ENCODE measurements at places on chromosomes 6 and 20. TPM values are rescaled to one million over a fixed set of nuclear protein-coding genes. Genes with fewer than 3 reads are reported as not detected.
A peak's percentile ranks its signal among the peaks of the same experiment; 100 is the strongest.

DNA sequence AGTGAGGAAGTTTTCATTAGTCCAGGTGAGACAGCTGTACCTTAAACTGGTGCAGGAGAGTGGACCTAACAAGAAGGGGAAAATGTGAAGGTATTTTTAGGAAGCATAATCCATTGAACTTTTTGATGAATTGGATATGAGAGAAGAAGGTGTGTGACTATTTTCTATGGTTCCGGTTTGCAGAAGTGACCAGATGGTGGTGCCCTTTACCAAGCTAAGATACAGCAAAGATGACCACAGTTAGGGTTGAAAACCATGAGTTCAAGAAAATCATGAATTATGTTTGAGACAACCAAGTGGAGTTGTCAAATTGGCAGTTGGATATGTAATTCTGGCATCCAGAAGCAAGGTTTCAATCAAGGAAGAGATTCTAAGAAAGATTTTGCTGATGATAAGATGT is 61.9 kb upstream of the NRSN1 start:
- H3K27me3 ChIP-seq: no peaks in the 10 kb centered on the region
- DNase-seq: no peak
- no peak overlapping the region for H3K27ac ChIP-seq
- no peaks in the 10 kb centered on the region for H3K36me3 ChIP-seq

- H3K4me3 ChIP-seq: no peak overlapping the region
- no peak for DNase-seq
- no peaks in the 10 kb centered on the region for H3K27me3 ChIP-seq
- H3K4me1 ChIP-seq: no peaks in the 10 kb centered on the region
Measured at GRCh38 chr6:8391934-8392333, 43.4 kb downstream of the SLC35B3 start.

DNA sequence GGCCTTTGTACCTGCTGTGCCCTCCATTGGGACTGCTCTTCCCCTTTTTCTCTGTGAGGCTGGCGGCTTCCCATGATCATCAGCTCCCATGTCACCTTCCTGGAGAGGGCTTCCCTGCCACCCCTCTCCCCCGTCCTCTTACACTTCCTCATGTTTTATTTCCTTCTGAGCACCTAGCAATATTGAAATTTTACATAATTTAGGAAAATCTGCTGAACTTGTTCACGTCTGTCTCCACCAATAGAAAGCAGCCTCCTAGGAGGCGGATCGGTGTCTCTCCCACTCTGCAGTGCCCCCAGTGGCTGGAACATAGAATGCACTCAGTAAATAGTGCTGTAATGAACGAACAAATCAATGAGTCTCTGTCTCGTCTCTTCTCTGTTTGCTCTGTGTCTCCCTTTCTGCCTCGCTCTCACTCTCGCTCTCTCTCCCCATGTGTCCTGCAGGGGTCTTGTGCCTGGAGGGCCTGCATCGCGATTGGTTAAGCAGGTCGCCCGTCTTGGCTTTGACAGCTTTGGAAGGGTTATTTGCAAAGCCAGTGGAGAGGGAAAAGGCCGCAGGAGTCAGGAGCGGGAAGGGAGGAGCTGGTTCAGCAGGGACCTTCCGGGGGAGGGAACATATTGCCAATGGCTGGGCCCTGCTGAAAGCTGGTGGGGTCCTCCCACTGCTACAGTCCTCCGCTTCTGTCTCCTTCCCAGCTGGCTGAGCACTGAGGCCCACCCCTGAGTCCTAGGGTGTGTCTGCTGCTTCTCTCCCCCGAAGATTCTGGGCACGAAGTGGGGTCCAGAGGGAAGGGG is 12.1 kb upstream of the OCSTAMP start:
- H3K27me3 ChIP-seq: no peaks in the 10 kb centered on the region
- H3K27ac ChIP-seq: peak overlapping the region; percentile 20
- no peak for DNase-seq
- H3K4me3 ChIP-seq: peak overlapping the region; percentile 42

DNA sequence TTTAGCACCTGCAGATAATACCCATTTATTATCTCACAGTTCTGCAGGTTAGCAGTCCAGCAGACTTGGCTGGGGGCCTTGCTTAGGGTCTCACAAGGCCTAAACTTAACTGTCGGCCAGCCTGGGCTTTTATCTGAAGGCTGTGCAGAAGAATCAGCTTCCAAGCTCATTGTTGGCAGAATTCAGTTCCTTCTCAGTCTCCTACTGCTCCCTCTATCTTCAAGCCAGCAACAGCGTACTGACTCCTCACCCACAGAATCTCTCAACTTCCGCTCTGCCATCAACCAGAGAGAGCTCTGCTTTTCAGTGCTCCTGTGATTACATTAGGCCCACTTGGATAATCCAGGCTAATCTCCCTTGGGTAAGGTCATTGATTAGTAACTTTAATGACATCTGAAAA is 30.2 kb upstream of the NHSL1 start:
- no peak for DNase-seq
- no peak overlapping the region for H3K4me3 ChIP-seq

DNA sequence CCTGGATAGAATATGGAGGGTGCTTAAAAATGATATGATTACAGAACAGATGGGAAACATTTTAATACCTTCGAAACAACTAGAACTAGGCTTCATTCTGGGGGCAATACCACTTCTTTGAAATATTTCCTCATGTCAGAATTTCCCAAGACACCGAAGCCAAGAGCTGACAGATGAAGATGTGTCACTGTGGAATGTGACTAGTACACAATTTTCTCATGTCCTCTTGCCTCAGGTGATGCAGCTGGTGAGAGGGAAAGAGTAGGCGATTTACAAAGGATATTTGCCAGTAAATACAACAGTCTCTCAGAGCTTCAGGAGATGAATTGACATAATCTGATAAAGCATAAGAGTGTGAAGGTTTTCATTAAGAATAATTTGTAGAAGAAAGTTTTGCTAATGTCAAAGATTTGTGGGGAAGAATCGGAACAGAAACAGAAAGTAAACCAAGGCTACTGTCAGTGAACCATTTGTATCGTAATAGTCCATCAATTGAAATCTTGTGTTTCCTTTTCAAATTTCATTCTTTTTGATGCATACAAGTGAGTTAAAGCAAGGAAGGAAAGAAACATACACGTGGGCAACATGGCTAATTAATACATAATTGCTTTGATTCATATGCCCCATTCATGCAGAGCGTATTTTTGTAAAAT is 164.7 kb upstream of the CCN2 start:
- no peak overlapping the region for H3K27ac ChIP-seq
- no peaks in the 10 kb centered on the region for H3K4me1 ChIP-seq
- H3K36me3 ChIP-seq: no peaks in the 10 kb centered on the region
- no peaks in the 10 kb centered on the region for H3K27me3 ChIP-seq
- no peak for DNase-seq

DNA sequence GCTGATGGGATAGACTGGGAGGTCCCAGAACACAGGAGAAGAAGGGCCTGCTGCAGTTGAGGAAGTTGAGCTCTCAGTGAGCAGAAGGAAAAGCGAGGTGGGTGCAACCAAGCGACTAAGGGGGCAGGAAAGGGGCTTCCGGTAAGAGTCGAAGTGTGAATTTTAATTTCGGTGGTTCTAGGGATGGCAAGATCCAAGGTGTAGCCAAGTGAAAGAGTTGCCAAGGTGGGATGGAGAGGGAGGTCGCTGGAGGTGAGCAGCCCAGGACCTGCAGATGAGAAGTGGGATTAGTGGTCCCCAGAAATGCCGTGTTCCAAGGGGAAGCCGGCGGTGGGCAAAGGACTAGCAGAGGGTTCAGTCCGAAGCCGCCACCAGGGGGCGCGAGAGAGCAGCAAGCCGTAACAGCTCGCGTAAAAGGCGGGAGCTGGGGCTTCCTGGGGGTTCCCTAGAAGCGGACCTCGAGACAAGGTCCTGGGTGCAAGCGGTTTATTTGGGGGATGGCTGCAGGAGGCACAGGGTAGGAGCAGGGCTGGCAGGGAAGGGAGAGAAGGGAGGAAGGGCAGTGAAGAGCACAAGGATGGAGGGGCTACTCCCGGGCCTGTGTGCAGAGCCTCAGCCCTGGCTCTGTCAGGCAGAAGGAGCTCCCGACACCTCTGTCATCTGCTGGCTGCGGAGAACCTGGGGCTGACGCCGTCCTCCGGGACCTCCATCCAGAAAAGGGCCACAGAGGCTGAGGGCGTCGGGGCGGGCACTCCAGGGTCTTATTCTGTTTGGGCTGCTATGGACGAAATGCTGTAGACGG is 103.6 kb downstream of the PAX1 start:
- no peaks in the 10 kb centered on the region for H3K27me3 ChIP-seq
- no peak overlapping the region for H3K27ac ChIP-seq
- no peaks in the 10 kb centered on the region for H3K36me3 ChIP-seq

GRCh38 chr6:29426654-29427053 is 11.9 kb downstream of the OR12D1 start:
- no peaks in the 10 kb centered on the region for H3K36me3 ChIP-seq
- no peaks in the 10 kb centered on the region for H3K4me1 ChIP-seq
- H3K4me3 ChIP-seq: no peak overlapping the region
- H3K27me3 ChIP-seq: no peaks in the 10 kb centered on the region
- no peak overlapping the region for H3K27ac ChIP-seq

GRCh38 chr6:135182071-135183001 is 1.2 kb downstream of the MYB start:
- peak; percentile 36 for DNase-seq
- peaks cover 29% of the 10 kb centered on the region for H3K4me1 ChIP-seq
- no peaks in the 10 kb centered on the region for H3K36me3 ChIP-seq
- H3K4me3 ChIP-seq: peak overlapping the region; percentile 65
- no peak overlapping the region for H3K27ac ChIP-seq

DNA sequence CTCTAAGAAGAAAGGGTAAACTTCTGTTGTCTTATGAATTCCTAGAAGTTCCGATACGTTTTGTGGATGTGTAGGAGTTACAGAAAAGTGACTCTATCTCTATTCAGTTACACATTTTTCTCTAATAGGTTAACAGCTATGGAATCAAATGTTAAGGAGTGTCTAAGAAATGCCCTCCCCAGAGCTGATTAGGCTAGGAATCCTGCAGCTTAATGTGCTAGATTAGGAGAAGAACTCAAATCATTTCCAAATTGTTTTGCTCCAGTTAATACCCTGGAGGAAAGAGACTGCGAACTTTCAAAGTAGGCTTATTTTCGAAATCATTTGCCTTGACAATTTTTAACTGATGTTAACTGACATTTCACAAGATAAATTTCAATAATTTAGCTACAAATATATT is 51.9 kb downstream of the IBTK start:
- H3K27ac ChIP-seq: no peak overlapping the region
- H3K36me3 ChIP-seq: peaks cover 64% of the 10 kb centered on the region
- DNase-seq: no peak
- no peak overlapping the region for H3K4me3 ChIP-seq

DNA sequence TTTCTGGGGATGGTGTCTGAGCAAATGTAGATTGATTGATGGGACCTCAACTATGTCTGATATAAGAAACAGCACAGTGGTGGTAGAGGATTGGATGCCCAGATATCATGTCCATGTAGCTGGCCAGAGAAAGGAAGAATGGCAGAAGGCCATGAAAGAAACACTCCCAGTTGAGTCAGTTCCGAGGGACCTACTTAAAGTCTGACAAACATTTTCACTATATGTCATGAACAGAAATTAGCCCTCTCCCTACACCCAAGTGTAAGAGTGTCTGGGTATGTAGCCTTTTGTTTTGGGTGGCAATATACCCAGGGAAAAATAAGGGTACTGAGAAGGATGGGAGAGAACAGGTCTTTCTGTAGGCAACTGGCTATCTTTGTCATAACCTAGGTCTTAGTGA is 434.2 kb downstream of the BCKDHB start:
- no peak overlapping the region for H3K4me3 ChIP-seq
- no peak for DNase-seq
- no peaks in the 10 kb centered on the region for H3K4me1 ChIP-seq
- no peaks in the 10 kb centered on the region for H3K36me3 ChIP-seq
- no peaks in the 10 kb centered on the region for H3K27me3 ChIP-seq

Gene ME1
- total RNA-seq: 12.0 TPM

Gene WFDC12
- total RNA-seq: not detected

Gene RXRB
- 51.3 TPM for total RNA-seq

All from upper lobe of left lung (tissue), 6 donors.